PC-3 (cell line): ENCODE measurements at places on chromosomes 5 and 9.

DNA sequence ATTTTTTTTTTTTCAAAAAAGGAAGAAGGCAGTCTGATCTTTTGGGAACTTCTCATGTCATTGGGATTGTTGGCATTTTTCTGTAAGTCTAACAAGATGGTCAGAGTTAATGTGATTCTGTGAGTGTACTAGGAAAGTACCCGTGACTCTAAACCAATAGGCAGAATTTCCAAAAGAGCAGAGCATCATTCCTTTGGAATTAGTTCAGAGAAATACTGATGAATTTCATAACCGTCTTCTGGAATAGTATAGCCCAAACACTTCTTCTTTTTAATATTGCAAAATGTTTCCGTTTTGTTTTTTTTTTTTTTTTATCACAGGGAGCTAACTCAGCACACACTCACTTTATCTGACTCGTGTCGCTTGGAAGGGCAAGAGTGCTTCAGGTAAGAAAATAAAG, 407.4 kb downstream of the DTWD2 start:
- no peaks in the 10 kb centered on the region for H3K36me3 ChIP-seq
- no peak overlapping the region for H3K27ac ChIP-seq
- no peak for DNase-seq
- no peaks in the 10 kb centered on the region for H3K27me3 ChIP-seq
- no peaks in the 10 kb centered on the region for H3K4me1 ChIP-seq
- H3K4me3 ChIP-seq, result no peak overlapping the region

- H3K27me3 ChIP-seq, result no peaks in the 10 kb centered on the region
- H3K27ac ChIP-seq, result no peak overlapping the region
These were observed 770.3 kb downstream of the KCTD16 start for GRCh38 chr5:144941004-144941403.

- no peak overlapping the region for H3K27ac ChIP-seq
- no peak for DNase-seq
- no peaks in the 10 kb centered on the region for H3K4me1 ChIP-seq
- H3K36me3 ChIP-seq, result no peaks in the 10 kb centered on the region
These were observed 66.4 kb downstream of the EFNA5 start for GRCh38 chr5:107604146-107604910.

DNA sequence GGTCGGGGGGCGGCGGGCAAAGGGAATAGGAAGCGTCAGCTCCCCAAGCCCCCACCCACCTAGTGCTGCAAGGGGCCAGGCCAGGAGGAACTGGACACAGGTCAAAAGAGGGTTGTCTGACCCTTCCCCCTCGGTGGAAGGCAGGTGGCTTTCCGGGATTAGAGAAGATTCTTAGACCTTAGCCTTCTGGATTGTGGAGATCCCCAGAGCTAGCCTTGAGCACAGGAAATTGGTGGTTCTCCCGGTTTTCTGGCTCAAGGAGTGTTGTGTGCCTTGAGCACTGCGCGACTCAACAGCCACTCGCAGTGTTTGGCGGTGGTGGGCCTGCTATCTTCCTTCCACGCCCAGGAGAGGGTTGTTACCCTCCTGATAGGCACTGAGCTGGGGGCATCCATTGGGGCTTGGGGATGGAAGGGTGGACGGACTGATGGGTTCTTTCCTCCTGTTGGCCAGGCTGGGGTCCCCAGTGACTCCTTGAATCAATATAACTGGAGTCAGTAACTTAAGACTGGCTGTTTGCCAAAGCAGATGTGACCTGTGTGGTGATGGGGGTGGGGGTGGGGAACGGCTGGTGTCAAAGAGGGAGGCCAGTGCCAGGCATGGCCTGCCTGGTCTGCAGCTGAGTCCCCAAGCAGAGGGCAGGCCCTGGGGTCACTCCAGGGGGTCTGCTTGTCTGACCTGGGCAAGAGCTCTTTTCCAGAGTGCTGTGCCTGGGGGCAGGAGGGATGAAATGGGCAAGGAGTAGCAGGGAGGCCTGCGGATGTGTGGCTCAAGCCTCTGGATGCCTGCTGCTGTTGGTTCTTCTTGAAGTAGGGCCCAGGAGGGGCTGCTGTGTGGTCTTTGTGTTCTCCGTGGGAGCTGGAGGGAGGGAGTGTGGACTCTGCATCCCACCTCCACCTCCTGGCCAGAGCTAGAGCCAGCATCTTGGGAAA, 2.1 kb downstream of the FGF18 start:
- no peaks in the 10 kb centered on the region for H3K36me3 ChIP-seq
- no peak overlapping the region for H3K27ac ChIP-seq
- peaks cover 15% of the 10 kb centered on the region for H3K4me1 ChIP-seq
- no peak overlapping the region for H3K4me3 ChIP-seq
- no peak for DNase-seq

GRCh38 chr5:118902656-118903438, 85.5 kb downstream of the DTWD2 start:
- H3K4me3 ChIP-seq, result no peak overlapping the region
- H3K4me1 ChIP-seq, result no peaks in the 10 kb centered on the region
- no peak overlapping the region for H3K27ac ChIP-seq

GRCh38 chr9:123064716-123065115, 31.2 kb downstream of the GPR21 start:
- H3K27me3 ChIP-seq, result no peaks in the 10 kb centered on the region
- H3K4me3 ChIP-seq, result no peak overlapping the region
- H3K27ac ChIP-seq, result no peak overlapping the region
- peaks cover 2% of the 10 kb centered on the region; the same call in 1 of the 2 replicates for H3K36me3 ChIP-seq
- no peaks in the 10 kb centered on the region for H3K4me1 ChIP-seq

DNA sequence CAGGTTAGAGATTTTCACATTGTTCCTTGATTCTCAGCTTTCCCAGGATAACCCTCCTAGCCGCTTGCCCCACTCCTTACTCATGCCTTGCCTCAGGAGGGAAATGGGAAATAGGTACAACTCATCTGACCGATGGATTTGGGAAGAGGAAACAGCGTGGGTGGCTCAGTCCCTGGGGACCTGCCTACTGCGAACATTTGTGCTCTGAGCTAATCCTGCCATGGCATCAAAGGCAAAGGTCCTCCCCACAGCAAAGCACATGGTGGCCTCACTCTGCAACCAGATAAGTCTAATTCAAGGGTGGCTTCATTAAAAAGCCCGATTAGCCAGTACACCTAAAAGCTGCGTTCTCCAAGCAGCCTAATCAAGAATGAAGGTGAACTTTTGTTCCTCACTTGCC, 82.4 kb upstream of the ADRA1B start:
- H3K4me1 ChIP-seq, result no peaks in the 10 kb centered on the region
- H3K4me3 ChIP-seq, result no peak overlapping the region
- no peaks in the 10 kb centered on the region for H3K36me3 ChIP-seq
- no peaks in the 10 kb centered on the region for H3K27me3 ChIP-seq
- no peak overlapping the region for H3K27ac ChIP-seq
- DNase-seq, result no peak

DNA sequence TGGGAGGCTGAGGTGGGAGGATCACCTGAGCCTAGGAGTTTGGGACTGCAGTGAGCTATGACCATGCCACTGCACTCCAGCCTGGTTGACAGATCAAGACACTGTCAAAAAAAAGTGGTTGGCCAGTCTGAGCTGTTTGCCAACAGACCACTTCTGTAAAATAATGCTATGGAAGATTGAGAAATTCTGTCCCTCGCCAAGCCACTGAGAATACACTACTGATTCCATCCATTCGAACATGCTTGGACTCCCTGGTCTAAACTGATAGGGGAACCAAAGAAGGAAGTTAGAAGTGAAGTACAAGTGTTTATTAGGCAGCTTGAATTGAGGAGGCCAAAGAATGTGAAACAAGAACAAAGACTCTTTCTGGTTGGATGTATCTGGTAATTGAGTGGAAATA, 27.2 kb downstream of the ENC1 start:
- no peaks in the 10 kb centered on the region for H3K36me3 ChIP-seq
- peaks cover 8% of the 10 kb centered on the region for H3K4me1 ChIP-seq
- no peak overlapping the region for H3K4me3 ChIP-seq
- no peaks in the 10 kb centered on the region for H3K27me3 ChIP-seq

- no peaks in the 10 kb centered on the region for H3K27me3 ChIP-seq
- H3K4me3 ChIP-seq, result no peak overlapping the region
- no peaks in the 10 kb centered on the region for H3K36me3 ChIP-seq
- no peak for DNase-seq
These were observed 112.8 kb downstream of the FANCC start for GRCh38 chr9:95204710-95205109.

DNA sequence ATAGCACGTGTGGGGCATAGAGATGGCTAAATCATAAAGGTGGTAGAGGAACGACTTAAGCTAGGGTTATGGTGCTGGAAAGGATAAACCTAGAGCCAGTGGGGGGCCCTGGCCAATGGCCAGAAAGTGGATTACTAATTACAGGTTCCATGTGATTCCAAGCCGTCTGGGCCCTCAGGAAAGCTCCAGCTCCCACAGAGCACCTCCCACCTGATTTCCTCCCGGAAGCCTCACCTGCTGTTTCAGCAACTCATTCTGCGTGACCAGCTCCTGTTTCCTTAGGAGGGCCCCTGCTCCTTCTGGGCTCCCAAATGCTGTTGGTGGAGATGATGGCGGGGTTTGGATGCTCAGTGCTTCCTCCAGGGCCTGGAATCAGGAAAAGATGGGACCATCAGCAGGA, 16.2 kb downstream of the GPX3 start:
- H3K36me3 ChIP-seq, result peaks cover 63% of the 10 kb centered on the region
- no peaks in the 10 kb centered on the region for H3K27me3 ChIP-seq

DNA sequence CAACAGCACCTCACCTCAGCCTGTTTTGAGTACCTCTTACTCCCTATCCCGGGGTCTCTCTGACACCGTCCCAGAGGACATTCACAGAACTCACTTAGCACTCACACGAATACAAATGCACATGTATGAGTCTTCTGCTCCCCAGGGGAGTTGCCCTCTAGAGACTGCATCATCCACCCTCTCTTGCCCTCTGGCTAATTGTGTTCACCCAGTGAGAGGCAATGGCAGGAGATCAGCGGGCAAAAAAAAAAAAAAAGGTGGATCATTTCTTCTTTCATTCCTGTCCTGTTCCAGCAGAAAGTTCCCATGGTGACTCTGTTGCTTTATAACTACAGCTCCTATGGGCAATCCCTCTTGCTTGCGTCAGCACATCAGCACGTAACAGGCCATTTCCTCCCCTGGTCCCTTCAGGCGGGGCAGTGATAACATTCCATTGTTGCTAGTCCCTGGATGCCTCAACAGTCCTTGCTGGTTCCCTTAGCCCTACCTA, 23.5 kb upstream of the SNX2 start:
- no peaks in the 10 kb centered on the region for H3K36me3 ChIP-seq
- H3K27me3 ChIP-seq, result no peaks in the 10 kb centered on the region
- no peak for DNase-seq
- no peak overlapping the region for H3K27ac ChIP-seq
- H3K4me1 ChIP-seq, result peaks cover 2% of the 10 kb centered on the region; the same call in 1 of the 2 replicates
- H3K4me3 ChIP-seq, result no peak overlapping the region

GRCh38 chr9:116430849-116431248, 256.3 kb upstream of the TRIM32 start:
- H3K4me1 ChIP-seq, result no peaks in the 10 kb centered on the region
- no peaks in the 10 kb centered on the region for H3K36me3 ChIP-seq
- no peaks in the 10 kb centered on the region for H3K27me3 ChIP-seq

GRCh38 chr5:117947121-117947520, 1041.2 kb downstream of the DTWD2 start:
- DNase-seq, result no peak
- no peak overlapping the region for H3K4me3 ChIP-seq
- H3K27ac ChIP-seq, result no peak overlapping the region
- H3K4me1 ChIP-seq, result no peaks in the 10 kb centered on the region

GRCh38 chr9:105554042-105554441, 3.9 kb upstream of the FKTN start:
- no peak overlapping the region for H3K4me3 ChIP-seq
- H3K4me1 ChIP-seq, result peaks cover 4% of the 10 kb centered on the region
- DNase-seq, result no peak
- H3K36me3 ChIP-seq, result no peaks in the 10 kb centered on the region
- H3K27me3 ChIP-seq, result no peaks in the 10 kb centered on the region
- no peak overlapping the region for H3K27ac ChIP-seq

DNA sequence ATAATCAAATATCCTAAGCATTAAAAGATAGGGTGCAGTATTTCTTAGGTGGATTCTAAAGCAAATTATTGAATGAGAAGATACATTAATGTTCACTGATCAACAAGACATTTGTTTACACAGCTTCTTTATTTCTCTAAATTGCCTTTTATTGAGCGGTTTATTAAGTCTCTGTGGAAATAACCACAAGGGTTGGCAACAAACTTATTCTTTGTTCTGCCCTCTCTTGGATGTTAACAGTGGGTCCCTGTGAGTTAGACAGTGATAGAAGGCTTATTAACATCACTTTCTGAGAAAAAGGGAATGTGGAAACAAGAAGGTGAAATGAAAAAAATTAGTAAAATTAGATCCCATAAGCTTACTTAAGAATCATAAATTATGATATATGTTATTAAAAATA, 82.7 kb upstream of the C6 start:
- no peaks in the 10 kb centered on the region for H3K4me1 ChIP-seq
- no peak for DNase-seq
- H3K27ac ChIP-seq, result no peak overlapping the region
- no peaks in the 10 kb centered on the region for H3K36me3 ChIP-seq
- H3K4me3 ChIP-seq, result no peak overlapping the region

GRCh38 chr5:54610197-54610944, 92.8 kb downstream of the SNX18 start:
- no peaks in the 10 kb centered on the region for H3K4me1 ChIP-seq
- H3K4me3 ChIP-seq, result no peak overlapping the region
- no peak for DNase-seq
- no peaks in the 10 kb centered on the region for H3K27me3 ChIP-seq
- H3K36me3 ChIP-seq, result no peaks in the 10 kb centered on the region

GRCh38 chr5:83924171-83924570, 203.5 kb upstream of the HAPLN1 start:
- peaks cover 6% of the 10 kb centered on the region; the same call in 1 of the 2 replicates for H3K4me1 ChIP-seq
- no peak for DNase-seq
- no peak overlapping the region for H3K4me3 ChIP-seq
- no peaks in the 10 kb centered on the region for H3K27me3 ChIP-seq
- H3K27ac ChIP-seq, result no peak overlapping the region

GRCh38 chr5:150670275-150670947, 9.4 kb downstream of the MYOZ3 start:
- H3K4me1 ChIP-seq, result peaks cover 11% of the 10 kb centered on the region; the same call in 1 of the 2 replicates
- H3K27ac ChIP-seq, result no peak overlapping the region
- DNase-seq, result no peak

- no peaks in the 10 kb centered on the region for H3K27me3 ChIP-seq
- peaks cover 10% of the 10 kb centered on the region; the same call in 1 of the 2 replicates for H3K36me3 ChIP-seq
- DNase-seq, result no peak
- no peak overlapping the region for H3K27ac ChIP-seq
These were observed 88.9 kb upstream of the CACNA1B start for GRCh38 chr9:137788561-137789294.
